Stimulated activated CD8-positive, alpha-beta memory T cell treated with anti-CD3 and anti-CD28 coated beads, Interleukin-7, amount 100 ng/mL, for 48 hours (primary cell): ENCODE measurements at places on chromosomes 6 and 20.

DNA sequence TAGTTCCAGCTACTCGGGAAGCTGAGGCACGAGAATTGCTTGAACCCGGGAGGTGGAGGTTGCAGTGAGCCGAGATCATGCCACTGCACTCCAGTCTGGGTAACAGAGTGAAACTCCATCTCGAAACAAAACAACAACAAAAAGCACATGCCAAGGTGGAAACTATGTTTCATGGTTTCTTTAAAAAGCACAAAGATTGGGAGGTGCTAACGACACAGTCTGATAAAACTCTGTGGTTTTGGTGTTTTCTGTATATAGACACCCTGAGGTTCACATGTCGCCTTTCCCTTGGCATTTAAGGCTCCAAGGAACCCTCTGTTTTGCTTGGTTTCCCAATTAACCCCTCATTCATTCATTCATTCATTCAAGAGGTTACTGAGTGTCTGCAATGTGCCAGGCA, 253.4 kb upstream of the SULF2 start:
- DNase-seq = no peak

GRCh38 chr6:121855521-121855920, 420.1 kb downstream of the GJA1 start:
- DNase-seq = no peak

GRCh38 chr6:28281288-28282064, at the start of gene PGBD1:
TSS of gene PGBD1 (plus strand) at chr6:28281572. CDS start at chr6:28283814, 2,242 bp downstream.
- peak; percentile 47 for DNase-seq

DNA sequence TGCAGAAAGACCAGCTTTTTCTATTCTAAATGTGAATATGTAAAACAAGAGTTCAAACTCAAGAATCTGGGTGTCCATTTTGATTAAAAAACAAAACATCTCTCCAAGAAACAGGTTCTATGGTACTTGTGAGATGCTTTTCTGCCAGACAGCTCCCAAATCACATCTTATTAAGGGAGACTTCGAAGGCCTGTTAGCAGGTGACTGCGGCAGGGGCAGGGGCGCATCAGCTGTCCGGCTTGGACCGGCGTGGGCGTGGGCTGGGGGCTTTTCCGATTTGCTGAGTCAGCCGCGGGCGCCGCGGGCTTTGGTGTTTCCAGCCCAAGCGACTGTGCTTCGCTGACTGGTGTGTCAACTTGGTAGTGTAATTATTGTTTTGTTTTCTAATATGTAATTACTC, 32.6 kb downstream of the TFAP2A start:
- no peak for DNase-seq

DNA sequence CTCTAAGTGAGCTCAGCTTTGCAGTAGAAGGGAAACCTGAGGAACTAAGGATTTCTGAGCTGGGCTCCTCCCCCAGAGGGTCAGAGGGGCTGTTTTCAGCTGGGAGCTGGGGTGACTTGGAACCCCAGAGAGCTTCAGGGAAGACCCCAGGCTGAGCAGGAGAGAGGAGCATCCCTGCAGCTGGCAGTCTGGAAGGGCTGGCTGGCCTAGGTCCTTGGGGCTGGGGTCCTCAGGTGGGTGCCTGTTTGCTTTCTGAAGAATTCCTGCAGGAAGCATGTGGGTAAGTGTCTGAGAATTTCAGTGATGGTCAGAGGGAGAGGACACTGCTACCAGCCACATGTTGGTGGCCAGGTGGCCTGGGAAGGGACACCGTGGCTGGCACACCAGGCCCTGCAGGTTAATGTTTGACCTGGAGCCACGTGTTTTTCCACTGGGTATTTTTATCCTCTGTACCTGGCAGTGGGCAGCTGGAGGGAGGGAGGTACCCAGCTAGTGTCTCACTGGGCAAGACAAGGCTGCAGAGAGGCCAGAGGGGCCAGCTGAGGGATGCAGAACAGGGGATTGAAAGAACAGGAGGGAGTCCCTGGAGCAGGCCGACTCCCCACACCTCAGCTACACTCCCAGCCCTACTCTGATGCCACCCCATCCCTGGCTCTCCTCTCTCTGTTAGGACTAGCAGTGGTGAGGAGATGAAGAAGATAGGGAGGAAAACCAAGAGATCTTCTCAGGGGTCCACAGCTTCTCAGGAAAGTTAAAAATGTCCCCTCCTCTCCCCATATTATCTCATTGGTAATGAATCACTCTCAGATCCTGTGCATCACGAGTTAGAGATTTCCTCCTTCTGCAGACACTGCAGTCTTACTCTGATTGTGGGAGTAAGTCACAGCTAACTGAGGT, 143.6 kb downstream of the VEGFA start:
- no peak for DNase-seq

GRCh38 chr20:58366866-58367265, 22.2 kb upstream of the VAPB start:
- no peak for DNase-seq

- DNase-seq = no peak
Measured at GRCh38 chr20:11182720-11183119, 508.9 kb upstream of the JAG1 start.

DNA sequence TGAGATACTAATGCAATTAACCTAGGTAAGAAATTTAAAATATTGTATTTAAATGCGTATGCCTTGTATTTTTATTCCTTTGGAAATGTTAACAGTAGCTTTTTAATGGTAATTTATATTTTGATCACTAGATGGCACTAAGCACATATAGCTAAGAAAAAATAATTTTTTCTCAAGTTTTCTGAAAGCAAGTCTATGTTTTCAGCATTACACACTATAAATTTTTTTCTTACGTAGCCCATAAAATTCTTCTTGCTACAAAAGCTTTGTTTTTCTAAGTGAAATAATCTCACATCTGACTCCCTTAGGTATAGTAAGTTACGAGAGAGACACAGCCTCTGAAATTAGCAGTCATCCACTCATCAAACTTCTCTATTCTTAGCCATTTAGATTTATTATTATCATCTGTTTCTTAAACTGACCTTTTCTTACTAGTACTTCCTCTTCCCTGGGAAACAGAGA, 35.7 kb downstream of the TSPYL4 start:
- no peak for DNase-seq

- DNase-seq = no peak
Measured at GRCh38 chr6:138099832-138100231, 7.4 kb downstream of the PERP start.

DNA sequence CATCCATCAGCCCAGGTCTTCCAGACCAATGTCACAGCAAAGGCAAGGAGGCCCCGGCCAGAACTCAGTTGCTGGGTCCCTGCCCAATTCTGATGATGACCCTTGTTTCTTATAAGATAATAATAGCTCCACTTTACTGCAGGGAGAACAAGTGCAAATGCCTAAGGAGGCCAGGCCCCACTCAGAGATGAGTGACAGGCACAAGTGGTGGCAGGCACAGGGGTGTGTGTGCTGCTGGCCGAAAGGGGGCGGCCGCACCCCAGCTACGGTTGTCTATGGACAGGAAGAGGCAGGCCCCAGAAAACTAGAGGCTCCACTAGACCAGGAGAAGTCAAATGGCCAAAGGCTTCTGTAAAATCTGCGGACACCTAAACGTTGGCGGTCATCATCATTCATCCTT, 28.6 kb downstream of the GNAS-AS1 start:
- no peak for DNase-seq

GRCh38 chr6:162864911-162865310, 137.1 kb downstream of the PACRG start:
- no peak for DNase-seq

GRCh38 chr6:16993396-16993795, 108.5 kb upstream of the STMND1 start:
- DNase-seq = no peak

DNA sequence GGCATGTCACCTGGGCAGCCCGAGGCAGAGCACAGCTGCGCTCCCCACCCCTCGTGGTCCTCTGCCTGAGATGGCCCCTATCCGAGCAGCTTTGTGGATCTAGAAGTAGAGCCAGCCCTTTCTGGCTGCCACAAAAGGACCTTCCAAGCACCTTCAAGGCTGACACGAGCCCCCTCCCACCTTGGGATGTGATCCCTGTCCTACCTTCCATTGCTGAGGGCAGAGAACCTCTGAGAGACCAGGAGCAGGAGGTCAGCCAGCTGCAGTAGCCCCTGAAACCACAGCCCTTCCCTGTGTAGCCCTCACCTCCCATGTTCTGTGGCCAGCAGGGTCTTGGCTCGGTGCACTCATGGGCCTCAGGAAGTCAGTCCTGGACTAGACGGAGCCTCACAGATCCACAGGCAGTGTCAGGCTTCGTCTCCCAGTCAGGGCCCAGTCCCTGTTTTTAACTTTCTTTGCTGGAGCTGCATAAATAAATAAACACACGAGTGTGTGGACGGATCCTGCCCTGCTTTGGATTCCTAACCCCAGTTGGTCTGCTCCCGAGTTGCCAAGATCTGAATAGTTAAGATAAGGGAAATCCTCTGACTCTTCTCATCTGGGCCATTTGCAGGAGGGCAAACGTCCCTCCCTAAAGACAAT, 507.7 kb downstream of the PREX1 start:
- no peak for DNase-seq

- no peak for DNase-seq
Measured at GRCh38 chr6:13419422-13420195, 67.8 kb downstream of the GFOD1 start.

DNA sequence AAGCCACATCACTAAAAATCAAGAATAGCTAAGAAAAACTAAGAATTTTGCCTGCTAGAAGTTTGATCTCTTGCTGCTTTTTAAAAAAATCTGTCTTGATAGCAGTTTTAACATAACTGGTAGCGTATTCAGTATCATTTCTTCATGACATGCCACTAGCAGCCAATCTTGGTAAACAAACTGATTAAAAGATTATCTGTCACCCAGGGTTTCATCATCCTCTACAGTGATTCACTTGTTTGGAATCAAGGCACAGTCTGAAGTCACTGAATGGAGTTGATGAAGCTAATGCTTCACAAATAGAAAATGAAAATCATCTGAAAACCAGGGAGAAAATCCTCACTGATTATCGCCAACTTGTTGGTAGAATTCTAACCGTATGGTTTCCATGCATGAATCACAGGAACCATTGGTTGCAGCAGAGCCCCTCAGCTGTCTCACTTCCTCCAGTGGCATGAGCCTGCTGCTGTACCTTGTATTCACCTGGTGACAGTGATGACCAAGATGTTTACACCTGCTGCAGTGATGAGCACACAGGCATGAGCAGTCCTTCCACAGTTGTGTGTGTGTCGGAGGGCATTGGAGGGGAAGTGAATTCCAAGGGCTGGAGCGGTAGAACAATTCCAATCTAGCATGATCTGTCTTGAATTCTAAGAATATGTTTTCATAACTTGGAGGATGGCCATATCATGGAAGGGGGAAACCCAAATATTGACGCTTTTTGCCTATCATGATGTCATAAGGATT, 275.0 kb downstream of the KHDC1L start:
- DNase-seq = no peak

DNA sequence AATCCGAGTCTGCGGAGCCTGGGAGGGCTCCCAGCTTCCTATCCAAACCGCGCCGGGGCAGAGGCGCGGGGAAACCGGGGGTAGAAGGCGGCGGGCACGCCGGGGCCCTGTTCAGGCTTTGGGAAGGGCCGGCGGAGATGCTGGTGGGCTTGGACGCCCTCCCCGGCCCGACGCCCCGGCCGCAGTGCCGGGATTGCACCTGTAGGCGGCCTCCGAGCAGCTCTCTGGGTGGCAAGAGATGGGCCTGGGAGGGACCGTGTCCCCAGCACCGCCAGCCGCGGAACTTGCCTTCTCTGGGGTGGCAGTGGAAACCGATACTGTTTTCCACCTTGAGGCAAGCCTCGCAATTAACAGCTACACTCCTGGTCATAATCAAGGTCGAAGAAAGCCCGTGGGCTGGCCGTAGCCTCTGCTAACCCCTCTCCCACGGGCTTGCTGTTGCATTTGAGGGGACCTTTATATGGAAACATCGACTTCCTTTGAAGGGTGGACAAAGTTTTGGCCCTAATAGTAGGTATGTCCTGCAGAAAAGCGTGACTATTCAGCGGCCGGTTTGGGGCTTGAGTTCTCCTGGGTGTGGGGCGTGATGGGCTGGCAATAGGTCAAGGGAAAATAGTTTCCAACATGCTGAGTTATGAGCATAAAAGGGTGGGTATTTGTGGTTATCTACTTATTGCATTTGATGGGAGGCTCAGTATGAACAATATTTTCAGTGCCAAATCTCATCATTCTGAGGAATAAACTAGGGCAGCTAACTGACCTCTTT, 1.1 kb upstream of the JAG1 start:
- DNase-seq = no peak

GRCh38 chr20:12252793-12253192, 335.1 kb downstream of the BTBD3 start:
- DNase-seq = no peak

GRCh38 chr6:86978251-86978650, 40.9 kb downstream of the HTR1E start:
- DNase-seq = no peak

DNA sequence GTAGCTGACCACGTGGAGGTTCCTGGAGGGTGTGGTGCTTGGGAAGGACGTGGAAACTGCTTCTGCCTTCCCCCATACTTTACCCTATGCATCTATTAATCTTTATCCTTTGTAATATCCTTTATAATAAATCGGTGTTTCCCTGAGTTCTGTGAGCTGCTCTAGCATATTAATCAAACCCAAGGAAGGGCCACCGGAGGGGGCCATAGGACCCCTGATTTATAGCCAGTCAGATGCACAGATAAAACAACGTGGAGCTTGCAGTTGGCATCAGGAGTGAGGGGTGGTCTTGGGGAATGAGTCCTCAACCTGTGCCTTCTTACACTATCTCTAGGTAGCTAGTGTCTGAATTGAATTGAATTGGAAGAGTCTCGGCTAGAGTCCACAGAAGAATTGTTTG, 36.5 kb upstream of the TFAP2A start:
- DNase-seq = no peak

GRCh38 chr6:40753048-40753447, 165.9 kb upstream of the LRFN2 start:
- no peak for DNase-seq

DNA sequence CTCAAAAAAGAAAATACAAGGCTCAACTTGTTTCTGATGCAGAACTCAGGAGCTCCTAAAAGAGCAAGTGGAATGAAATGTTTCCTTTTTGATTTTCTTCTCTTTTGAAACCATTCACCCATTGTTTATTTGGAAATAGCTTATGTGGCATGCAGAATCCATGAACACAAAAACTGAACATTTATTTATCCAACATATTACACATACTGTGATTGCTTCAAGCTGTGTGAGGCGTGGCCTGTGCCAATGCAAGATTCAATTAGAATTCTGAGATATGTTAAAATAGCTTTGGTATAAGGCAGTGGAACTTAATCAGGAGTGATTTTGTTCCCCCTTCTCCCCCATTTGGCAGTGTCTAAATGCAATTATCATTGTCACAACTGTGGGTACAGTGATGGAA, 45.9 kb upstream of the CARMIL1 start:
- DNase-seq = no peak

DNA sequence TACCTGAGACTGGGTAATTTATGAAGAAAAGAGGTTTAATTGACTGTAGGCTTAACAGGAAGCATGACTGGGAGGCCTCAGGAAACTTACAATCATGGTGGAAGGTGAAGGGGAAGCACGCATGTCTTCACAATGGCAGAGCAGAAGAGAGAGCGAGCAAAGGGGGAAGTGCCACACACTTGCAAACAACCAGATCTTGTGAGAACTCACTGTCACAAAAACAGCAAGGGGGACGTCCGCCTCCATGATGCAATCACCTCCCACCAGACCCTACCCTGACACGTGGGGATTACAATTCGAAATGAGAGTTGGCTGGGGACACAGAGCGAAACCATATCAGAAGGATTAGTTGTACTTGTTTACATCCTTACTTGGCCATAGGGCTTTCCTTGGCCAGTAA, 49.7 kb downstream of the FIG4 start:
- no peak for DNase-seq

GRCh38 chr20:14935285-14935684, 597.9 kb upstream of the FLRT3 start:
- no peak for DNase-seq
